ENCODE measurements at places on chromosomes 7 and 10.

- no peak for DNase-seq
Measured at GRCh38 chr10:22742678-22743077, 28.3 kb upstream of the PIP4K2A start.

DNA sequence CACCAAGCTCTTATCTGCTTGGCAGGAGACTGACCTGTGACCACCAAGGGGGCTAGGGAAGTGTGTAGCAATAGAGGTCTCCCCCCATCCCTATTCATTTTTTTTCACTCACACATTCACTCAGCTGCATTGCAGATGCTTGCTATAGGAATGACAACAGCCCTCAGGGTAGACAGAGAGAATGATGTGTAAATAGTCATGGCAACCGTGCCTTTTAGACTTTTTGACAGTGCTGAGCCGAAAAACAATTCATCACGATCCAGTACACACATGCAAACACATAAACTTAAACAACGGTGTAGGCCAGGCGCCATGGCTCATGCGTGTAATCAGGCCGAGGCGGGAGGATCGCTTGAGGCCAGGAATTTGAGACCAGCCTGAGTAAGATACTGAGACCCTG lies 7.6 kb upstream of the ELN start:
- no peak for DNase-seq

GRCh38 chr10:20040012-20040411 lies 223.8 kb downstream of the PLXDC2 start:
- no peak for DNase-seq

DNA sequence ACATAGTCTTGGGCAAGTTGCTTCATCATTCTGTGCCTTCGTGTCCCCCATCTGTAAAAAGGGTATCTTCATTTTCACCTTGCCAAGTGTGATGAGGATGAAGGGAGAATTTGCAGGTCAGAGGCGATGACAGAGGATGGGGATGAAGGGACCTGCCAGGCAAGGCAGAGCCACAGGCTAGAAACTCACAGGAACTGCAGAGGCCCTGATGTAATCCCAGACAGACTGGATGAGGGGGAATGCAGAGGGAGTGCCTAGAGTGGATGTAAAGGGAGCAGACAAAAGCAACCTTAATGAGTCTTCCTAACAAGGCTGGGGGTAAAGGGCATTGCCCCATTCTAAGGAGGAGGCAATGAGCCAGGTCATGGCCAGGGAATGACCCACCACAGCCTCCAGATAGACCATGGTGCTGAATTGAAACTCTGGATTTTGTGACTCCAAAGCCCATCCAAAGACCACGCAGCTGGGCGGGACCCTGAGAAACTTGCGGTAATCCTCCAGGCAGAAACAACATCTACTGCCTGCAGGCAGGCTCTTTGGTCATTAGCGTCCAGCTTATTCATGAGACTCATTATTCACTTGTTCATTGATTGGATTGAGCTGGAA lies 1.9 kb downstream of the ANTXRL start:
- DNase-seq = no peak

- no peak for DNase-seq
Measured at GRCh38 chr10:132162021-132162531, 24.7 kb upstream of the DPYSL4 start.

DNA sequence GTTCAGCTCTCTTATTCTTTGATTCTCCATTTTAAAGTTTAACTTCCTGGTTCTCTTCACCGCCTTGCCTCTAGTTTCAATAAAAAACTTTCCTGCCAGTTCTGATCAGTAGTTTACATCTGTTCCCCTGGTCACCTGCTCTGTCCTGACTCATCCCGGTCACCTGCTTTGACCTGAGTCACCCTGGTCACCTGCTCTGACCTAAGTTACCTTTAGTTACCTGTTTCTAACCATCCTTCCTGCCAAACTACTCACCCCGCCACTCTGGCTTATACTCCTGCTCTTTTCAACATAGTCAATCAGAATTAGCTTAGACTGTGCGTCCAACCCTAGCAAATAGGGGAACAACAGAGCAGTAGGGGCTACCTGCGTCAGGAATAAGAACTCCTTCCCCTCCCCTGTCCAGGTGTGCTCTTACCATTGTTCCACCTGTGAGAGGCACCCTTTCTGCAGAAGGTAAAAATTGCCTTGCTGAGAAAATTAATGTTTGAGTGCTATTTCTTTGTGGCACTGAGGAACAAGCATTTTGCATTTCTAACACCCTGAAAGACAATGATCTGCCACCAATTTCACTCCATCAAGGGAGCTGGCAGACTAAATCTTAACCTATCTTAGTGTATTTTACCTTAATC lies 263.6 kb downstream of the DOCK4 start:
- DNase-seq = no peak

- DNase-seq = no peak
Measured at GRCh38 chr10:51308116-51308515, 233.8 kb downstream of the PRKG1 start.

DNA sequence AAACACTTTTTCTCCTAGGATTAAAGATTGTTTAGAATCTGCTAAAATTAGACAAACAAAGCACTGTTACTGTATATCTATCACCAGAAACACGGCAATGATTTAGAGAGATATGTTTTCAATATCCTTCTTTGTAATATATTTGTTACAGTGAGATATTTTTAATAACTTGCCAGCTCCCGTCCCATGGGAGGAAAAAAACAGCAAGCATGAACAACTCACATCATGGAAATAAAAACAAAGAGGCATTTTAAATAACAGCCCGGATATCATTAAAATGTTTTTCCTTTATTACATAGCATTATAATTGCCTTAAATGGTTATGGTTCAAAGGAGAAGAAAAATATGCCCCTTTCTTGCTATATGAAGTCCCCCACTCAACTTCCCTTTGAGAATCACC lies 272.1 kb downstream of the BMPER start:
- DNase-seq = no peak

DNA sequence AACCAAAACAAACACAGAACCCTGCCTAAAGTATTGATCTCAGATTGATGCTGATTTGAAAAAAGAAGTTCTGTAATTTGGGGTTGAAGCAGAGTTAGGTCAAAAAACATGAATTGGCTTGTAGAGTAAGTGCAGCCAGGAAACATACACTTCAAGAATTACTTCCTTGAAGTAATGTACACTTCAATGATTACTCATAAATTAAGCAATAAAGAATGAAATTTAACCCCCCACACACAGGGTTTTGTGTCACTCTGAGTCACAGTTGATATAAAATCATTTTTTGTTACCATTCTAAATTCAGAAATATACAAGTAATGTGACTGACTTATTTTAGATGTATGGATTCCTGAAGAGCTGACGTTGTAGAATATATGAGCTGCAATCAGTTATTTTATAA lies 622.2 kb downstream of the POM121L12 start:
- DNase-seq = no peak

- no peak for DNase-seq
Measured at GRCh38 chr7:31991846-31992245, 78.4 kb downstream of the PDE1C start.

- DNase-seq = no peak
Measured at GRCh38 chr10:74705358-74705980, 120.9 kb upstream of the KAT6B start.

- DNase-seq = peak; percentile 81
Measured at GRCh38 chr10:93288679-93289634, 193.2 kb downstream of the MYOF start.

DNA sequence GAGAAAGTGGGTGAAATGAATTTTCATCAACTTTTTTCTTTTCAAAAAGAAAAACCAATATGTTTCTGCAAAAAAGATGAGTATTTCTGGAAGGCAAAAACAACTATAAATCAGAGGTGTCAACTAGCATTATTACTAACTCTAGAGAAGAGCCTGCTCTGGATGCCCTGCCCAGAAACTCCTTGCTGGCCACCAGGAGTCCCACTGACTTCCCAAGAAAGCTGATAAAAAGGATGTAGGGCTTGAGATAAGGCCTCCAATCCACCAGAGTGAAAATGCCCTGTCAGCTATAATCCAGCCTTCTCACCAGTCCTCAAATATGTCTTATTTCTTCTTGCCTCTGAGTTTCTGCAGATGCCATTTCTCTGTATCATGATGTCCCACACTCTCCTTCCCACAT lies 16.7 kb upstream of the FZD1 start:
- no peak for DNase-seq

GRCh38 chr7:144720149-144720548 lies 115.7 kb downstream of the TPK1 start:
- peak; percentile 19 for DNase-seq

GRCh38 chr7:98993024-98993897 lies 114.9 kb downstream of the TRRAP start:
- DNase-seq = no peak

DNA sequence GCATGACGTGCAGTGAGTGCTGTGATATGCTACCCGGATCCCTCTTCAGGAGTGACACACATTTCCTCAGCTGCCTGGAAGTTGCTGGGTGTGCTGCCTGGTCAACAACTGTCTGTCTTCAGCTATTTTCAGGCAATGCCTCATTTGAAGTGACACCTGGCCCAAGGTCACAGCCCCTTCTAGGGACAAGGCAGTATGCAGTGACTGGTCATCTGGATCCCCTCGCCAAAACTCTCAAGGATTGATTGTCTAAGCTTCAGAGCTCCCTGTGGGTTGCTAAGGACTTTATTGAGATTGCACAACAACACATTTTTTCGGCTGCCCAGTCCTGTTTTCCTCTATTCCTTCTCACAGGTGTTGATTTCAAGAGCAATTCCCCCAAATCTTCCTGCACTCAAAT lies 108.8 kb downstream of the GNAI1 start:
- no peak for DNase-seq

GRCh38 chr7:102292813-102293798 lies 6.4 kb downstream of the SH2B2 start:
- no peak for DNase-seq

DNA sequence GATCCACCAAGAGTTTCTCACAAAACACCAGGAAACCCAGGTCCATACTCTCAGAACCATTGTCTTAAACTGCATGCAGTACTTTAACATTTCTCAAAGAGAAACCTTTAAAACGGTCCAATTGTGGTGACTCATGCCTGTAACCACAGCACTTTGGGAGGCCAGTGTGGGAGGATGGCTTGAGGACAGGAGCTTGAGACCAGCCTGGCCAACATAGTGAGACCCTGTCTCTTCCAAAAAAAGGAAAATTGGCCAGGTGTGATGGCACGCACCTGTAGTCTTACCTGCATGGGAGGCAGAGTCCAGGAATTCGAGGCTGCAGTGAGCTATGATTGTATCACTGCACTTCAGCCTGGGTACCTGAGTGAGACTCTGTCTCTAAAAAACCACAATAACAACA lies 97.5 kb upstream of the OIT3 start:
- no peak for DNase-seq

DNA sequence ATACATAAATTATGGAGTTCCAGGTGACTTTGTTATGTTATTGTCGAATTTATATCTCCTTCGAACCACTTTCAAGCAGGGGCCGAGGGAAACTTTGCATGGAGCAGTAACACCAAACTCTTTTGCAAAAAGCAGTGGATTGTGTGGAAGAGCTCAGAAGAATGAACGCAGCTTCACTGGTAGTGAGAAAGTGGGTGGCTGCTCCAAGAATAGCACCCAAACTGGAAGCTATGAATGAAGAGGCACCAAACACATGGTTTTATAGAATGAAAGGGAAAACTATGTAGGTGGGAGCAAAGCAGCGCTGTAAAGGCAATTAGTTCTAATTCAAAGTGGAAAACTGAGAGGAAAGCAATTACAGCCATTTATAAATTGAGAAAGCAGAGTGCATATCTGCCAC lies 67.2 kb downstream of the CTTNBP2 start:
- no peak for DNase-seq

- DNase-seq = no peak
Measured at GRCh38 chr7:156819733-156820295, 73.2 kb downstream of the LMBR1 start.

DNA sequence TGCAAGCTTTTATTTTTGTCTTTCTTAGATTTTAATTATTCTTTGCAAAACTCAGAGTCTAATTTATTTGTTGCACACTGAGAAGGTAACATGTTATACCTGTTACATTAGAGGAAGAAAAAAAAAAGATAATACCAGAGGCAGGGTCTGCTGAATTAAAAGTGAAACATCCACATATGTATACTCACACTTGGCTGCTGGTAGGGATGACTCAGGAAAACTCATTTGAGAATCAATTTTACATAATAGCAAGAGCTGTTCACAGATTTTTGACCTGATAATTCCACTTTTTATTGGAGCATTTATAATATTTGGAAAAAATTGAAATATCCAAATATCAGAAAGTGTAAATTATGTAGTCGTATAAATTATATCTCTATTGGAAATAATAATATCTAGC lies 78.1 kb upstream of the CCDC6 start:
- no peak for DNase-seq

GRCh38 chr7:80334196-80334595 lies 177.7 kb downstream of the GNAT3 start:
- no peak for DNase-seq

- no peak for DNase-seq
Measured at GRCh38 chr10:63799521-63800300, 278.5 kb downstream of the REEP3 start.
